Esophagus squamous epithelium (tissue), 5 donors: ENCODE measurements at places on chromosomes 2 and 18.

- no peak for DNase-seq
Observed at GRCh38 chr2:112161431-112162145, 23.4 kb downstream of the FBLN7 start.

DNA sequence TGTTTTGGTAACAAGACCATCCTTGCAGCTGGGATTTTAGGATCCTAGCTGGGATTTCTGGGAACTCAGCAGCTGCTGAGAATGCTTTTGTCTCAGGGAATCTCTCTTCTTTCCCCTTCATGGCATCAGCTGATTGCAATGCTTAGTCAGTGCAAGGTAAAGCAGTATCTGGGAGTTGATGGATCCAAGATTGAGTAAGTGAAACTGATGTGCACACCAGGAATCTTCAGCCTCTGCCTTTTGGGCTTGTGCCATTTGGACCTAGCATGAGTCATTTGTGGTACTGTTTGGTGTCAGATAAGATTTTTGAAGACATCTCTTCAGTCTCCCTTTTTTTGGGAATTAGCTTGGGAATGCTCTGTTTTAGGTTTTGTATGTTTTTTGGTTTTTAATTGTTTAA, 363.3 kb upstream of the TFPI start:
- no peak for DNase-seq

- no peak for DNase-seq
Observed at GRCh38 chr2:239160226-239161143, 240.3 kb downstream of the HDAC4 start.

DNA sequence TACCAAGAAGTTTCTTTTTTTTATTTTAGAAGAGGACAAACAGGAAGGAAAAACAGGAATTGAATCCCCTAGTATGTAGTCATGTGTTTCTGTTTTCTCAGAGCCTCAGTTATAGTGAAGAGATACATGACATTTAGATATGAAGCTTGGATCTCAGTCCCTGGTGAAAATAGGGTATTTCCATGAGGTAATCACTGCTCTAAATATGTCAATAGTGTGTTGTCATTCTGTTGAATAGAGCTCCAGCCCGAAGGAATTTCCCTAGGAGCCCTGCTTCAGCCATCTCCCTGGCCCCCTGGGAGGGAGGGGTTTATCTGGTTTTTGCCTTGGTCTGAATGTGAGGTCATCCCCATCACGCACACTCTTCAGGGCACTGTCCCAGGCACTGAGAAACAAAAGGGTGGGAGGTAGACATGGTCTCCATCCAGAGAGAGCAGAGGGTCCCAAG, 47.1 kb upstream of the REL start:
- no peak for DNase-seq

DNA sequence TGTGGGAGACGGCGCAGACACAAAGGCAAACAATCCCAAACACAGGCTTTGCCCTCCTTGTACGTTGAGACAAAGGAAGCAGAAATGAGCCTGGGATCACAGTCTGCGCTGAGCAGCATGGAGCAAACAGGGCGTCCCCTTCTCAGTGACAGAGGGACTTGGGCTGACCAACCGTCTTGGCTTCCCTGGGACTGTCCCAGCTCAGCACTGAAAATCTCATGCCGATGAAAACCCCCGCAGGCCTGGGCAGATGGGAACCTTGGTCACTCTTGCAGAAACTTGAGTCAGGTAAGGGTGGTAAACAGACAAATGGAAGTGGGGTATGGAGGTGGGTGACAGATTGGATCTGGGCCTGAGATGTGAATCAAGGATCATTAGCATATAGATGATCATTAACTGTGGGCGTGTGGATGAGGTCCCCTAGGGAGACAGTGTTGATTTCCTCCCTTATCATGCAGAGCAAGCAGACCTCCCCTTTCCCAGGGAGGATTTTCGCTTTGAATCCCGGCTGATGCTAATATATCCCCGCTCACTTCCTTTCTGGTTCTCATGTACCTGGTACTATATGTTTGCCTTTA, 19.1 kb upstream of the SH3BP4 start:
- no peak for DNase-seq

DNA sequence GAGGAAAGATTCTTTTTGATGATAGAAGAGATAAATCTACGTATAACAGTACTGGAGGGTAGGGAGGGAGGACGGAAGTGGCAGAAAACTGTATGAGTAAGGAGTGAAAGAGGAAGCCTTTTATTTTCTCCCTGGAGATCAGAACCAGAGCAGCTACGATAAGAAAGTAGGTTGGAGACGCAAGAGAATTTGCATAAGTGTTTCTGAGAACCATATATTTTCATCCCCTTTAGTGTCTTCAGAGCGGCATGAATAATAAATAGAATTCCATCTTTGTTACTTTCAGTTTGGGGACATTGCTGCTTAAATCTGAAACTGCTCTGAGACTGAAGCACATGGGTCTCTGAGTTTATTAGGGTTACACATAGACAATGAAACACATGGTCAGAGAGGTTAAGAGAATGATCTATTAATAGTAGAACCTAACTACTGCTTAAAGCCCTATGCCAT, 230.2 kb upstream of the TNP1 start:
- no peak for DNase-seq

GRCh38 chr2:171522788-171523087, 464 bp downstream of the CYBRD1 start:
- no peak for DNase-seq

DNA sequence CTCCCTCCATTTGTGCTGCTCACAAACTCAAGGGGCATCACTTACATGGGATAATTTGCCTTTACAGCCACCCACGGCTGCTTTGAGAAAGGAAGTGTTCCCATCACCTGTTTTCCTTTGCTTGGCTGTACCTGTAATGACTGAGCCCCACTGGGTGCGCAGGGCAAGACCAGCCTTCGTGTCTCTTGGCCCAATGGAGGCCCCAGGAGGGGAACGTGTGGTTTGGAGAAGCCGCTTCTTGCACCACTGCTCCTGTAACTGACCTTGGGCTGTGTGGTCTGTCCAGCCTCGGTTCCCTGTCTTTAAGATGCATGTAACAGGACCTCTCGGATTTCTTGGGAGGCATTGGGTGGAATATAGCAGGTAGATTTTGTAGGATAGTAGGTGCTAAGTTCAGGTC, 41.1 kb downstream of the LDLRAD4 start:
- DNase-seq, result no peak

DNA sequence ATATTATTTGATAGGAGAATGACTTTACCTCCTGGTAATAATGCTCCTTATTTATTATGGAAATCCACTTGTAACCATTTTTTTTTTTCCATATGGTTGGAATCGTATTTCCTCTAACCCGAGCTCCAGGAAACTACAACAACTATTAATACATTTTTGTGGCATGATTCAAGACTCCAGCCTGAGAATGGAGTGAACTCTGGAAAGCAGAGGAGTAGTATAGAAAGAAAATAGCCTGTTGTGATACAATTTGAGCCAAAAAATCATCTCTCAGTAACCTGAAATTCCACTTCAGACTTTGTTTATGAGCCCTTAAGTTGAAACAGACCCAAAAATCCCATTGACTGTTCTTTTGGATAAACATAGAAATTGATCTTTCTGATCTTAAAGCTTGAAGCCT, 921.1 kb downstream of the SOCS6 start:
- no peak for DNase-seq

DNA sequence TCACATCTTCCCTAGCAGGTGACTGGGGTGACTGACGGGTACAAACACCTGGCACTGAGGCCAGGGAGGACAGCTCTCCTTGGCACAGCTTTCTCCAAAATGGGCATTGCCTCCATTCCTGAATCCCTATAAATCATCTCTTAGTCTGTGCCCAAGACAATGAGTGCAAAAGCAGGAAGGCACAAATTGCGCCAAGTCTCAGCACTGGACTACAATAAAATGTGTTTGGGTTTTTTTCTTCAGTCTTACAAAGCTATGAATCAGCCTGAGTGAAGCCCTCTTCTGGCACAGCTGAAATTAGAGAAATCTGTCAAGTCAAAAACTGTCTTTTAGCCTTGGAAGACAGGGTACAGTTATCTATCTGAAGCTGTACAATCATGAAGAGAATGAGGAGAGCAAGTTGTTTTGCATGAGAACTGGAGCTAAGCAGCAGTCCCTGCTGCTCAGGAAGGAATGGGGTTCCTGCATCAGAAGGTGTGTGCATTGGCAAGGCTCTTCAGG, 90.8 kb downstream of the EPB41L3 start:
- no peak for DNase-seq

- no peak for DNase-seq
Observed at GRCh38 chr2:7061921-7062320, 144.7 kb downstream of the RNF144A start.

GRCh38 chr18:48543228-48543627, 4.4 kb downstream of the CTIF start:
- DNase-seq, result no peak

DNA sequence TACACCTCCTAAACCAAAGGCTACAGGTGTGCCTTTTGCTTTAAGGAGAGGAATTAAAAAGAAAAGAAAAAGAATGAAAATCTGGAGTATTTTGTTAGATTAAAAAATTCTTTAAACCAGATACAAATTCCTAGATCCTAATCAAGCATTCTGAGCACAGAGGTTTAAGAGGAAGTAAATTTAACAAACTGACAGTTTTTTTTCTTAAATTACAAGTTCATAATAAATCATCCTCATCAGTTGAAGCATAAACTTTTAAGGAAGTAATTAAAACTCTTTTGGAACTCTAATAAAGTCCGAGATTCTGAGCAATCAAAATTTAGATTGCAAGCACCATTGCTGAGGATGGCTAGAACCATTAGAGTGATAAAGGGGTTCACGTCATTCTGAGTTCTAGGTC, 75.1 kb downstream of the POLE4 start:
- DNase-seq, result no peak

DNA sequence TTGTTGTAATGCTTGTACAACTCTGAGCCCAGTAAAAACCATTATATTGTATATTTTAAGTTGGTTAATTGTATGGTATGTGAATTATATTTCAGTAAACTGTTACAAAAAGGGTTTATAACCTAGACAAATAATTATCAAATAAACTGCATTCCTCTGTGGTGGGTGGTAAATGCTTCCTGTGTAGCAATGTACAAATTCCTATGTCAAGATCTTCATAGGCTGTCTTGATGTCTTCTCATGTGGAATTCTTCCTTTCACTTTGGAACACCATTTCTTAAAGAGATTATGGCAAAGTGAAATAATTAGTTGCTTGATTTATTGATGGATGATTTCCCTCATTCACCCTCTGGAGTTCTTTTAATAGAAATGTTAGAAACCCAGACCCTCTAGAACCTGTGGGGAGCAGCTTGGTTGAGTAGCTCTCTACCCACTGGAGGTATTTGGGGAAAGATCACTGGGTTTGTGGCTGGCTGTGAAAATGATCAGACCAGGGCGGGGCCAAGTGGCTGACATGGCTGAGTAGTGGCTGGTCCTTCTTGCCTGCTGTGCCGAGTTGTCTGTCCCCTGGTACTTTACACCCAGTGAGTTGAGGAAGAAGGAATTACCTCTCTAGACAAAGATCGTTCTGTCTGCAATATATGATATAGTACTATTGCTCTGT, 22.4 kb upstream of the MGAT5 start:
- no peak for DNase-seq

DNA sequence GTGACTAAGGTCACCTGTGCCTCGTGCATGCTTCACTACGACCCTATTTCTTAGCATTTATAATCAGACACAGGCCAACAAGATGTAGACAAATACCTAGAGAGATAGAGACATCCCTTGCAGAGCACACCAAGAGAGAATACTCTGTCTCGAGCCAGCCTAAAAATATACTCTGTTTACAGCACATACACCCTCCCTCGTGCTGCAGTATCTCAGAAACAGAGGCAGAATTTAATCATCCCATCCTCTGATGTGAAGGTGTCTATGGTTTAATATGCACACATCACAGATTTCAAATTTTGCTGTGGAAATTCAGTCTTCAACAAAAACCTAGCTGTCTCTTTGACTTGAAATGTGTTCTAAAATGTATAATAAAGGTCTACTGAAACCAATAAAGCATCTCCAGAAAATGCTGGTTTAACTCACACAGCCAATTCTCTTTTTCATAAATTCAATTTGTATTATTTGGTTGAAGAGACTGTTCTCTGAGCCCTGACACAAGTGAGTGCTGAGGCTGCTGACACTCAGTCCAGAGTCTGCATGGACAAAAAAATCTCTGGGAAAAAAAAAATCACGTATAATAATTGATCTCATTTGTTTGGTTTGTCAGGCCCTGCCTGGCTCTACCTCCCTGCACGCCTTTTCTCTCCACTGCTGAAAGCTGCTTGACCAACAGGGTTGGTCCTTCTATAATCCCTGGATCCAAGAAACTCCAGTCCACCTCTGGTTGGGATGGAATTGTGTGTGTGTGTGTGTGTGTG, 142.0 kb upstream of the FSHR start:
- DNase-seq, result no peak

DNA sequence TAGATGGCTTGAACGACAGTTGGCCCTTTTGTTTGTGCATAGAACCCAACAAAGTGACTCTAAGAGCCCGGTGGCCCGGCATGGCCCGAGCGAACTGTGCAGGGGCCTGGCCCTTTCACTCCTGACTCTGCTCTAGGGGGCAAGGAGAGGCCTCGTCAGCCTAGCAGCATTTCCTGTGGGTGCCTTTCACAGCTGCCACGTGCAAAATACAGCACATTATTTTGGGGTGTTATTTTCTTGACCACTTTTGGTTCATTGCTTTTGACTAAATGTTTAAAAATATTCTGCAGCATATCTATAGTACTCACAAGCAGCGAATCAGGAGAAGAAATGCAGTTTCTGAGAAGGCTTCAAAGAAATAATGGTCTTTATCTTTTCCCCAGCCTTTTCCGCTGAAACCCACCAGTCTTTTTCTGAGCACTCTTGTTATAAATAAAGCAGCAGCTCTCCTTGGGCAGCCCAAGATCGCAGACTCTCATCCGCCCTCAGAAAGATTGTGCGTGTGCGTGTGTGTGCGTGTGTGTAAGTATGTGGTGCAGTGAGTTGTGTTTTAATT, 31.3 kb downstream of the DGKD start:
- no peak for DNase-seq

- DNase-seq, result no peak
Observed at GRCh38 chr2:199366406-199366805, 91.3 kb downstream of the SATB2 start.

DNA sequence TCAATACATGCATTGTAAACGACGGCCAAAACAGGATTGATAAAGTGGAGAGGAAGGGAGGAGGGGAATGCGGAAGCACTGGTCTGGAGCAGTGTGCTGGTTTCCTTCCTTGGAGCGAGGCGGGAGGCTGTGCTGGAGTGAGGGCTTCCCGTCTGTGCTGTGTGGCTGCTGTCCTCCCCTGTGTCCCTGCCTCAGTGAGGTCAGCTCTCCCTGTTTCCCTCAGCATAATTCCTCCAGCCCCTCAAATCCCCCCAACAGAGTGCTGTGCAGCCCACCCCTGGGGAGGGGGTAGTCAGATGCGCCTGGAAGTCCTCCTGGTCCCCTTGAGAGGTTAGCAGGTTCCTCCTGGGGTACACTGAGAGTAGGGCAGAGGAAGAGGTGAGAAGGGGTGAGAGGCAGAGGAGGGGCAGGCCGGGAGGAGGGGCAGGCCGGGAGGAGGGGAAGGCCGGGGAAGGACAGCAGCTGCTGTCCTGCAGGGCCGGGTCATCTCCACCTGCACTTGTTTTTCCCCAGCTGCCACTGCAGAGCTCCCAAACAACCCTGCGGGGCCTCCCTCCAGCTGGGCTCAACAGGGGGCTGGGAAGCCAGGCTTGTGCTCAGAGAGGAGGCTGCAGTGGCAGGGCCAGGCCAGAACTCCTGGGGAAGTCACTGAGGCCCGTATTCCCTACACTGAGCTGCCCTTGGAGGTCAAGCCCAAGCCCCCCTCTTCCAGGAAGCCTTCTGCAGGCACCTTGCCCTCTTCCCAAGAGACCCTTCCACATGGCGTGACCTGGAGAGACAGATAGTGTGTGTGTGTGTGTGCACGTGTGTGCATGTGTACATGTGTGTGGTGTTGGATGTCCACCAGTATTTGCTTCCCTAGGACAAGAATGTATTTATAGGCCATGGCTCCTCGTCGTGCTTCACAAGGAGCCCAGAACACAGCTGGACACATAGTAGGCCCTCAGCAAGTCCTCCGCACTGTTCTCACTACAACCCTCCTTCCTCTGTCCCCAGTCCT, 13.2 kb upstream of the ATP6V1B1 start:
- DNase-seq, result no peak
